ENCODE measurements at places on chromosomes 2 and 18. TPM values are rescaled to one million over a fixed set of nuclear protein-coding genes. Genes with fewer than 3 reads are reported as not detected.
A peak's percentile ranks its signal among the peaks of the same experiment; 100 is the strongest.

Gene FEV
- 0.07 TPM for total RNA-seq

Gene VWC2L
- not detected for total RNA-seq

Gene GATA6
- total RNA-seq = 24.1 TPM

Gene CYP27A1
- total RNA-seq = 5.8 TPM

Gene GYPC
- not detected for total RNA-seq

Gene PAX8
- 2.6 TPM for total RNA-seq

Gene MYO7B
- total RNA-seq = 37.8 TPM

Gene EFHD1
- total RNA-seq = not detected

Gene SPEG
- total RNA-seq = 30.7 TPM

Gene IL1R1
- total RNA-seq = 0.69 TPM

Gene PLEKHB2
- 73.9 TPM for total RNA-seq

Gene C2orf78
- not detected for total RNA-seq

Gene COL5A2
- 56.2 TPM for total RNA-seq

- no peak for DNase-seq
These were observed 95.9 kb upstream of the CELF4 start for GRCh38 chr18:37661478-37661877.

GRCh38 chr2:180720829-180721228 lies 259.6 kb upstream of the UBE2E3 start:
- DNase-seq = no peak

GRCh38 chr2:219448776-219449341 lies 14.2 kb downstream of the SPEG start:
- DNase-seq = no peak

- DNase-seq = no peak
These were observed 75.5 kb upstream of the CTAGE1 start for GRCh38 chr18:22493255-22493654.

- peak; percentile 56 for DNase-seq
These were observed 1023.2 kb upstream of the ZEB2 start for GRCh38 chr2:145543155-145543554.

DNA sequence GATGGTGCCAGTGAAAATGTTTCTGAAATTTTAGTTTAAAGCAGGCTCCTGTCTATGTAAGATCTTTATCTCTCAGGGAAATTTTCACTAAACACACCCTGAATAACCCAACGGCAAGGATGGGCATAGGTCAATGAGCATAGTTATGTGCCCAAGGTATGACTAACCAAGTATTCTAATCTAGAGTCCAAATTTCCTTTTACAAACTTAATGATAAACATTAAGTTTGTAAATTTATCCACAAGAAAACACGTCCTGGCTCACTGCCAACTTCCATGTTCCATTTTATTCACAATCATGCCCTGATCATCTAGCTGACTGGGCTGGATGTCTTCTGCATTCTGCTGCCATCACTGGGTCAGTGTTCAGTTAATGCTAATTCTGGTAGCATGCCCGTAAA lies 151.2 kb downstream of the SRBD1 start:
- DNase-seq = no peak

- no peak for DNase-seq
These were observed 19.9 kb downstream of the TMSB10 start for GRCh38 chr2:84925336-84925723.

GRCh38 chr2:70085711-70086277 lies 1.5 kb upstream of the PCBP1 start:
- DNase-seq = no peak

- no peak for DNase-seq
These were observed 418.0 kb upstream of the ID2 start for GRCh38 chr2:8263901-8264300.

GRCh38 chr2:172313715-172314341 lies 113.6 kb upstream of the ITGA6 start:
- DNase-seq = no peak

- DNase-seq = no peak
These were observed 70.8 kb downstream of the ABI2 start for GRCh38 chr2:203399031-203399430.

- DNase-seq = no peak
These were observed 3.3 kb upstream of the HOXD13 start for GRCh38 chr2:176088937-176089842.

- no peak for DNase-seq
These were observed 20.6 kb downstream of the MBD2 start for GRCh38 chr18:54203914-54204313.

DNA sequence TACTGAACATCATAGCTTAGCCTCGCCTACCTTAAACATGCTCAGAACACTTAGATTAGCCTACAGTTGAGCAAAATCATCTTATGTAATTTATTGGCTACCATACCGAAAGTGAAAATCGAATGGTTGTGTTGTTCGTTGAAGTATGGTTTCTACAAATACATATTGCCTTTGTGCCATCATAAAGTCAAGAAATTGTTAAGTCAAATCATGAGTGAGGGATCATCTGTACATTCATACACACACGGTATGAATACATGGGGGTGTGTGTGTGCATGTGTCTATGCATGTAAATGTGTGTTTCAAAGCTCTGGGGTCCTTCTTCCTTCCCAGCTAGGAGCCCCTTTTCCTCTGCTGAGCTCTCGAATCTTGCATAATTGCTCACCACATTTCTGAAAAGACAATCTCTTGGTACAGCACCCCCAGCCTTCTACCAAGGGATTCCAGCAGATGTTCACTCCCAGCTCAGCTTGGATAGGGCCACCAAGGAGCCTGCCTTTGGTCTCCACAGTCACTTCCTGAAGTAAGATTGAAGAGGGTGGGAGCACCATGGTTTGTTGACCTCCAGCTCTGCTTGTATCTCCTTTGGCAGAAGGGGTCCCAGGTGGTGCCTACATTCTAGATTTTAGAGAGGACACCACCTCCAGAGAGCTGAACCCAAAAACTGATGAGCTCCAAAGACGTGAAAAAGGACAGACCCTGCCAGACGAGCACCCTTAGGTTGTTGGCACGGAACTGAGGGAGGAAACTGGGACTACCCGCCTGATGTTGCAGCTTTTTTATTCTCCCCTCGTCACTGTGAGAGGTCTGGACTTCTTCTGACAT lies 33.2 kb upstream of the CYP1B1 start:
- DNase-seq = no peak

DNA sequence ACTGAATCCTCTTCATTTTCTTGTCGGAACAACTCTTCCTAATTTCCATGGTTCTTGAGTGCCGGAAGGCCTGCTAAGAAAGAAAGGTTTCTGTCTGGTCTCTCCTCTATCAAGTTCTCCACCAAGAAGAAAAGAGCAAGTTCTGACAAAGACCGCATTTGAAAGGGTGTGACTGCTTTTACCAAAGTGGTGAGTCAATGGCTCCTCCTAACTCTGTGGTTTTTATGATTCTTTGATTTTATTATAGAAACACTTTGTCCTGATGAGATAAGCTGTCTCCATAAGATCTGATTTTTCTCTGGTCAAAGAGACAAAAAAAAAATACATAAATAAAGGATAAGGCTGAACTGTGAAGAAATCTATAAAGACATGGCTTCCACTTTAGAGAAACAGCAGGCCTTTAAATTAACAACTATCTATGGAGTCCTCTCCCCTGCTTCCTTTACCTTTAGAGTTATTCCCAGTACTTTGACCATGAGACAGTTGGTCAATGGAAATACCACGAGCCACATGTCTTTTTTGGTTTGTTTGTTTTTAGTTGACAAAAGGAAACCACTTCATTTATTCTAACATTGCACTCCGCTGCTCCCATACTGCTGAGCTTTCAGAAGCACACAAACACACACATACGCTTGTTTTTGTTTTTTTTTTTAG lies 67.7 kb downstream of the REL start:
- DNase-seq = peak; percentile 55

- no peak for DNase-seq
These were observed 2.7 kb downstream of the CDH20 start for GRCh38 chr18:61335684-61336555.

GRCh38 chr18:74264303-74265020 lies 27.3 kb downstream of the CYB5A start:
- DNase-seq = no peak

DNA sequence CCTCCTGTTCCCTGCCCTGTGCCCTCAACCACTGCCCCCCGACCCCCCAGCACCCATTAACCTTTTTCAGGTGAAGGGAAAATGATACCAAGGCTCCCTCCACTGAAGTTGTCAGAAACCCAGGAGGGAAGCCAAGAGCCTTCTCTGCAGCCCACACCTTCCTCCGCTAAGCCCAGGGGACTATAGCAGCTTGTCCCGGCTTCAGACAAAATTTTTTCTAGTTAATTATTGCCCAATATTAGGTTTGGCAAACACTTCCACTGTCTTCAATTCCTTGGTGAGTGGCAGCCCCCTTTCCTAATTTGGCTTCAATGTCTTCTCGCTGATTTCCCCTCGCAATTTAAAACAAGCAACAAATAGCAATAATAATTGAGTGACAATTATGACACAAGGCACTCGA lies 23.9 kb downstream of the RFX8 start:
- no peak for DNase-seq

DNA sequence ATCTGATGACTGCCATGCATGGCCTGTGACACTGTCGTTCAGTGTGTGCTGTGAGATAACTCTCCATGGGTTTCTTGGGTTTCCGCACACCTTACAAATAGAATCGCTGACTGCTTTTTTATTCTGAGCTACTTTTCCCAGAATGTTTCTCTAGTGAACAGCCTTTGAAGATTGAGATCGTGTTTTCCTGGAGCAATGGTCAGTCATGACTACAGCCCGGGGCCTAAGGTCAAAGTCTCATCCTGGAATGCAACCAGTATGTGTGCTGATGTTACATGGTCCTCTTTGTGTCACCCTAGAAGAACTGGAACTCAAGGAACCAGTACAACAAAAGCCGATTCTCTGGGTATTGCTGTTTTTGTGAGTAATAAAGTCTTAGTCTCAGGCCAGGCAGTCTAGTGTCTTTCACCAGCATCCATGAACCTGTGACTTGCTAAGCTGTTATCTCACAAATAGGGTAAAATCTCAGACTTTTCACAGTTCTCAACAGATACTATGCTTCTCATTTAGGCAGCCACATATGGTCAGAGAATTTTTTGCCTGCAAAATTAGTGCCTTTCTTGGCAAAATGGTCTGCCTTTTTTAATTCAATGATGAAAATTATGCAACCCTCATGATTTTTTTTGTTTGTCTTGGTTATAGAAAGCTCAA lies 124.9 kb upstream of the PIEZO2 start:
- no peak for DNase-seq

DNA sequence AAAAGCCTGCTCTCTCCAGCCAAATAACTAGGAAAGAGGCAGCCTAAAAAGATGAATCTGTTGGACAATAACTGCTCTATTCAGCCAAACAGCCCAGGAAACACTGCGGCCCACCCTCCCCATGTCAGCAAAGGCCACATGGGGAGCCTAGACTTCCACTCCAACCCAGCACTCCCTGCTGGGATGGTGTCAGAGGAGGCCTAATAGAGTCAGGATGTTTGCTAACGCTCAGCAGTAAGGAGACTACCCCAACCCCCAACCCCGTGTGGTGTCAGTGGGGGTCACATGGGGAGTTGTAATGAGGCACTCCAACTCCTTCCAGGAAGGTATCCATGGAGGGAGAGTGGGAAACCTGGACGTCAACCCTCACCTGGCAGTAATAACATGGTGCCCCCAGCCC lies 41.6 kb downstream of the ZBTB7C start:
- no peak for DNase-seq

DNA sequence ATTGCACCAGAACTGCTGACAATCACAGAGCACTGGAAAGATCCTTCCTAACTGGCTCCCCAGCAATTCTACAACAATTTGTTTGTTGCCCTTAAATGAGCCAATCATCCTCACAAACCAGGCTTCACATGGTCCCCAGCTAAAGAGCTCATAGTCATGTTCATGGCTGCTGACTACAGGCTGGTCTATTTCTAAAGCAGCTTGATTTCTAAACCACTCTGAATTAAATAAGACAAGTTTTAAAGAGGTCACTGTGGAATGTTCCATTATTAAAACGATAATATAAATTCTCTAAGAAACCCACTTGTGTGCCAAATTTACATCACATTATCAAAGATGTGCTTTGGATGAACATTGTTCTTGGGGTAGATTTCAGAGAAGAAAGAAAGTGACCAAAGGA lies 110.7 kb downstream of the COPS8 start:
- no peak for DNase-seq

DNA sequence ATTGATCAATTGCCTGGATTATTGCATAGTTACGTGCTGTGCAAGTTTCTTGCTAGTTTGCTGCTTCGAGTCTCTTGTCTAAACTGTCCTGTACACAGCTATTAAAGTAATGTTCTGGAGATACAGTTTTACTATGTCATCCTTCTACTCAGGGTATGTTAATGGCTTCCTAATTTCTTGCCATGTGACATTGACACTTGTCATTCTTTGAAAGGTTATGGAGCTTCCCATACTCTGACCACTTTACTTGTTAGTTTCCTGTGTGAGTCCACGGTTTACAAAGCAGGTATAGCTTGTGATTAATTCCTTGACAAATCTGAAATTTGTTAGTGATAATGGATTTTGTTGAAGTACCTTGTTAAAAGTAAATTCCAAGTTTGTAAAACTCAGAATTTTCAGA lies 80.5 kb downstream of the PHLPP1 start:
- no peak for DNase-seq

DNA sequence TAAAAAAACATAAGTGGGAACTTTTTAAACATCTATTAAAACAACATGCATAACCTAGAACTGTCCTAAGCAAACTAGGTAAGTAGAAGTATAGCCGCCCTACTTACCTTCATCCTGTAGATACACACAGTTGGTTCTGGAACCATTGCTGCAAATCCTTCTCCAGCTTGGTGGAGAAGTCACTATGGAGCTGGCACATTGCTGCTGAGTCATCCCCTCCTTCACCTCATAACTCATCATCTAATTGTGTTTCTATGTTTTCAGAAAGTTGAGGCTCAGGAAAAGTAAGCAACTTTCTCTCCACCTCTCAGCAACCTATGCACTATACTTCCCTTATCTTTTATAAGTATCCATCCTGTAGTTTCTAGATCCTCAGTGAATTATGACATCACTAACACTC lies 269.8 kb upstream of the MMADHC start:
- peak; percentile 20 for DNase-seq

DNA sequence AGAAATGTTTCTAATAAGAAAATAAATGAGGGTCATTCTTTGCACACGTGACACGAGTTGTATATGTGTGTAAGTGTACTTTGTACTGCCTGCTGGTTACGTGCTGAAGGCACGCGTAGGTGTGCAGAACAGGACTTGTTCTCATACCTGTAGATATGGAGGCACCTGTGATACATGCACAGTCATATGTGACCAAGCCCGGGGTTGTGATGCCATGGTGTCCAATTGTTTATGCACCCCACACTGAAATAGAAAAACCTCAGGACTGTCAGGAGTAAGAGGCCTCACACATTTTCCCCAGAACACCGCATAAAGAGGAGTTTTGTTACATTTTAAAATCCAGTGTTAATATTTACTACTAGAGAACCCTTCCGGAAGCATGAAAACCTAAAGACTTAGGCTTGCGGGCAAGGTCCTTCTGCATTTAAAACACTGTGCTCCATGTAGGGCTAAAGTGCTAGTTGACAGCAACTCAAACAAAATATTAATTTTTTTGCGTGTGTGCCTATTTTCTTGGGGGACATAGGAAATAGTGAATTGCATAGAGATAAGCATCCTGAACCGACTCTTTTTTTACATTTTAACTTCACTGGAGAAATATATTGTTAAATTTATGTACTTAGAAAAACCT lies 9.3 kb downstream of the TSHZ1 start:
- no peak for DNase-seq

All from PC-3 (cell line).